ENCODE measurements at places on chromosomes 16 and 17. TPM values are rescaled to one million over a fixed set of nuclear protein-coding genes. Genes with fewer than 3 reads are reported as not detected.

GRCh38 chr16:4435337-4436067, 9.8 kb downstream of the DNAJA3 start:
- H3K27ac ChIP-seq = no peak overlapping the region
- no peak for DNase-seq
- H3K4me1 ChIP-seq = no peaks in the 10 kb centered on the region
- H3K36me3 ChIP-seq = peaks cover 13% of the 10 kb centered on the region
- H3K27me3 ChIP-seq = no peaks in the 10 kb centered on the region

DNA sequence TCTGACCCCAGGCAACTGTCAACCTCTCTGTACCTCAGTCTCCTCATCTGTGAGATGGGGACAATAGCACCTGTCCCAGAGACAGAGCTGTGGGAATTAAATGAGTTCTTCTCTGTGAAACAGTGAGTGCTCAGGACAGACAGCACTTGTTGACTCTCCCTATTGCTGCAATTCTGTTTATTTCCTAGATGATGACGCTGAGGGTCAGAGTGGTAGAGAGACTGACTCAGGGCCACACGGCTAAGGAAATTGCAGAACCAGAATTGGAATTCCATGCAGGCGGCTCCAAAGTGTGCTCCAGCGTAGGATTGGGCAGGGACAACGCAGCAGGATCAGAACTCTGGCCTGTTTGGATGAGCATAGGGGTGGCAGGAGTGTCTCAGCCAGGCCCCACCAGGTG, 302.2 kb downstream of the C16orf95 start:
- H3K4me3 ChIP-seq = no peak overlapping the region
- no peaks in the 10 kb centered on the region for H3K27me3 ChIP-seq
- peaks cover 9% of the 10 kb centered on the region for H3K4me1 ChIP-seq
- H3K36me3 ChIP-seq = no peaks in the 10 kb centered on the region
- DNase-seq = no peak

- H3K27me3 ChIP-seq = no peaks in the 10 kb centered on the region
- peaks cover 6% of the 10 kb centered on the region for H3K4me1 ChIP-seq
- peaks cover 12% of the 10 kb centered on the region for H3K36me3 ChIP-seq
- no peak for DNase-seq
Measured at GRCh38 chr16:11735787-11736186, 6.9 kb downstream of the TXNDC11 start.

GRCh38 chr17:16511593-16511992, 19.6 kb upstream of the LRRC75A start:
- H3K36me3 ChIP-seq = no peaks in the 10 kb centered on the region
- H3K4me3 ChIP-seq = no peak overlapping the region
- no peak for DNase-seq
- no peak overlapping the region for H3K27ac ChIP-seq

- H3K27ac ChIP-seq = no peak overlapping the region
- H3K27me3 ChIP-seq = no peaks in the 10 kb centered on the region
- no peak for DNase-seq
- H3K36me3 ChIP-seq = no peaks in the 10 kb centered on the region
Measured at GRCh38 chr16:50263060-50263909, 3.1 kb upstream of the ADCY7 start.

CRHR1 gene
- not detected for polyA plus RNA-seq

DNA sequence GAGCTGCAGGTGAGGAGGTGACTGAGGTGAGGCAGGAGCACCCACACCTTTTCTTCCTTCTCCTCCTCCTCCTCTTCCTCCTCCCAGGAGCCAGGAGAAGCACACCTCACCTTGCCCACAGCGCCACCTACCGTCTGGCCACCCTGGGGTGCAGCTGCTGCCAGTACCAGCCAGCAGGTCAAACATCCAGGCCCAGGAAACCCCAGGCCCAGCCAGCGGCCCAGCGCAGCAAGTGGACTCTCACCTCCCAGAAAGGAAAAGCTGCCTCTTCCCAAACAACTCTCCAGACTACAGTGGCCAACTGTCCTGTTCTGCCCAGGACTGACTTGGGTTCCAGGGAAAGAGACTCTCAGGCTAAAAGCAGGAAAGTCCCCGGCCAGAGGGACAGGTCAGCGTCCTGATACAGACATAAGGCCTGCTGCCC, 22.7 kb downstream of the PEMT start:
- H3K27ac ChIP-seq = no peak overlapping the region
- H3K27me3 ChIP-seq = no peaks in the 10 kb centered on the region
- DNase-seq = no peak
- H3K4me1 ChIP-seq = peaks cover 21% of the 10 kb centered on the region
- no peak overlapping the region for H3K4me3 ChIP-seq

DNA sequence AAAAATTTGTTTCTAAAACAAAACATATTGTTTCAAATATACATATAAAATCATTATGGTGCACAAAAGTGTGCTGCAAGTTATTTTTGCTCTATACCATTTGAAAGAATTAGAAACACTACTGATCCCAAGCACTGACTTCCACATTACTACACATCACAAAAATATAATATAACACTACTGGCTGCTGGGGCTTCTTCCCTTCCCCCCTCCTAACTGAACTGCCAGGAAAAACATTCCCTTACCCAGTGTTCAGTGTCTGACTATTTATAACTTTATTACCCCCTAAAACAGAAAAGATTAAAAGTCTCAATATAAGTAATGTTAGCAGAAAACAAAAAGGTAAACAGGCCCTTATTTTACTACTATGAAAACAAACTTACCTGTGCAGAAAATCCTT, 36.9 kb downstream of the GPATCH8 start:
- no peaks in the 10 kb centered on the region for H3K27me3 ChIP-seq
- H3K4me3 ChIP-seq = no peak overlapping the region
- no peaks in the 10 kb centered on the region for H3K4me1 ChIP-seq
- H3K36me3 ChIP-seq = peaks cover 4% of the 10 kb centered on the region

All from lung (tissue), 17 donors.